ENCODE measurements at places on chromosomes 13 and 19.

DNA sequence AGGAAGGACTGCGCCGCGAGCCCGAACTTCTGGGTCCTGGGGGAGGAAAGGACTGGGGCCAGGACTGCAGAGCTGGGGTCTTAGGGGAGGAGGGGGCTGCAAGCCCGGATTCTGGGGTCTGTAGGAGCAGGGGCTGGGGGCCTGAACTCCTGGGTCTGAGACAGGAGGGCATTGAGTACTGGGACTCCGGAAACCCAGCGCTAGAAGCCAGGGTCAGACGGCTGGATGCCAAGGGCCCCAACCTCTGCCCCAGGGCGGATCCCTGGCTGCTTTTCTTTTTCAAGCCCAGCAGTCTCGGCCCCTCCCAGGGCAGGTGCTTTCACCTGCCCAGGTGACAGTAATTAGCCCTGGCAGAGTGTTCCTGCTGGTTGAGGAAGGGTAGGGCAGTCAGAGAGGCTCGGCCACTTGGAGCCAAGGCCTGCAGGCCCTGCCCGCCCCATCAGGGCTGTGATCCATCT is 2.3 kb downstream of the MYH14 start:
- DNase-seq, result no peak
- H3K27ac ChIP-seq, result peak overlapping the region; percentile 91
- peaks cover 72% of the 10 kb centered on the region for H3K27me3 ChIP-seq
- peaks cover 5% of the 10 kb centered on the region for H3K4me1 ChIP-seq

DNA sequence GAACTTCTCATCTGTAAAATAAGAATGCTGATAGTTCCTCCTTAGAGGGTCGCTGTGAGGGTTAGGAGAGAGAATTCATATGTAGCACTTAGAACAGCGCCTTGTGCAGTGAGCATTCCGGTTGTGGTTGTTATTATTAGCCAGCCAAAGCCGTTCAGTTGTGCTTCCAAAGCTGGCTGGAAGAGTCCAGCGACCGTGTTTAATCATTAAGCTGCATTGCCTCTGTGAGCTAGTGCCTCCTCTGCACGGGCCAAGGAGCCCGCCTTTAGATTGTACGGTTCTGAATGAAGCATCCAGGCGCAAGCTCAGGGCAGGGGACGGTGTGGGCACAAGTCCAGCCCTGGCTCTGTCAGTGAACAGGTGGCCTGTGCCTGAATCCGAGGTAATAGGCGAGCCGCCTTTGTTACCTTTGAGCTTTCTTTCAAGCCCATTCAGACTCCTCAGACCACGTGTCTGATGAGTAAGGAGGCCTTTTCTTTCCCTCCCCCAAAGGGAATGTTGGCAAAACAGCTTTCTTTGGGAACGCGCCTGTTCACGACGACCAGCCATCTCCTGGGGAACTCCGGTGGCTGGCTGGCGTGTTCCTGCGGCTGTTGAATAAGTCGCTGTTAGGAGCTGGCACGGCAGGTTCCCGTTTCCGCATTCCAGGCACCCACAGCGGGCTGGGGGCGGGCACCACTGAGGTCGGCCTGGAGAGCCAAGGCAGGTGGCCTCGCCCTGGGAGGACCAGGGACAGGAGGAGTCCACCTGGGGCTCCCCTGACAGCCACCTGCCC is 25.1 kb downstream of the SIPA1L3 start:
- peaks cover 19% of the 10 kb centered on the region for H3K4me1 ChIP-seq
- no peaks in the 10 kb centered on the region for H3K36me3 ChIP-seq
- H3K27ac ChIP-seq, result peak overlapping the region; percentile 73

DNA sequence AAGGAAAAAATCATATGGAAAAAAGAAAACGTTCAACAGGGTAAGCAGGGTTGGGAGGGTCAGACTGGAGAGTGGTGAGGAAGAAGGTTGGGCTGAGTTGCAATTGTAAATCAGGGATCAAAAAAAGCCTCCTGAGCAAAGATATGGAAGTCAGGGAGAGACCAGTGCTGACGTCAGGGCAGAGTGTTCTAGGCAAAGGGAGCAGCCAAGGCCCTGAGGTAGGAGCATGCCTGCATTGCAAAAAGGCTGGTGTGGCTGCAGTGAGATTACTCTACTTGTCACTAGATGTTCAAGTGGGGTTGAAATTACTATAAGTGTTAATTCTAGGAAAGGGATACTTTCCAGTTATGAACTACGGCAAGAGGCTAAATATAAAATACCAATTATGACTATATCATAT is 562.0 kb downstream of the MYO16 start:
- no peaks in the 10 kb centered on the region for H3K27me3 ChIP-seq
- no peak for DNase-seq
- H3K27ac ChIP-seq, result no peak overlapping the region
- no peaks in the 10 kb centered on the region for H3K4me1 ChIP-seq
- no peaks in the 10 kb centered on the region for H3K36me3 ChIP-seq

DNA sequence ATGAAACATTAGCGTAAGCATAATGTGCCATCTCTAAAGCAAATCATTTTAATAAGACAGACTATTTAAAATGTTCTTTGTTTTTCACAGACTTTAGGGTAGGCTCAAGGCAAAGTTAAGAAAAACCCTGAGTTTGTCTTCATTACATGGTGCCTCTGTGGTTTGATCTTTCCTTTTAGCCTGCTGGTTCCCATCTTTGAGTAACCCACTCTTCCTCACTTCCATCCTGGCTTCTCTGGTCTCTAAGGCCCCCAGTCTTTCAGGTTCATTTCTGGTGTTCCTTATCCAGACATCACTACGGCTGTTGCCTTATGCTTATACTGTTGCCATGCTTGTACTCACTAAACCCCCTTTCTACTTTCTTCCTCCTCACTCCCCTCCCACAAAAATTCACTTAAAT is 38.4 kb downstream of the DACH1 start:
- H3K36me3 ChIP-seq, result no peaks in the 10 kb centered on the region
- DNase-seq, result no peak
- H3K27me3 ChIP-seq, result no peaks in the 10 kb centered on the region
- H3K4me3 ChIP-seq, result no peak overlapping the region
- no peaks in the 10 kb centered on the region for H3K4me1 ChIP-seq

DNA sequence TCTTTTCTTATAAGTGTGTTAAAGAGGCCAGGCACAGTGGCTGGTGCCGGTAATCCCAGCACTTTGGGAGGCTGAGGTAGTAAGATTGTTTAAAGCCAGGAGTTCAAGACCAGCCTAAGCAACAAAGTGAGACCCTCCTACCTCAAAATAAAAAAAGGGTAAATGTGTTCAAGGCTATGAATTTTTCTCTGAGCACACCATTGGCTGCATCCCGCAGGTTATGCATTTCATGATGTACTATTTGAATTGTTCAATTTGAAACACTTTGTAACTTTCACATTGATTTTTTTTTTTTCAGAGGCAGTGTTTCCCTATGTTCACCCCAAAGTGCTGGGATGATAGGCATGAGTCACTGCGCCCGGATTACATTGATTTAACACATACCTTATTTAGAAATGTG is 138.1 kb downstream of the PTPRS start:
- no peak overlapping the region for H3K4me3 ChIP-seq
- H3K36me3 ChIP-seq, result no peaks in the 10 kb centered on the region
- H3K4me1 ChIP-seq, result no peaks in the 10 kb centered on the region
- no peak for DNase-seq

GRCh38 chr19:33864311-33864850 is 67.7 kb downstream of the KCTD15 start:
- DNase-seq, result no peak
- no peak overlapping the region for H3K27ac ChIP-seq
- H3K27me3 ChIP-seq, result no peaks in the 10 kb centered on the region

- no peak for DNase-seq
- no peaks in the 10 kb centered on the region for H3K4me1 ChIP-seq
- H3K4me3 ChIP-seq, result no peak overlapping the region
- no peaks in the 10 kb centered on the region for H3K27me3 ChIP-seq
- H3K27ac ChIP-seq, result no peak overlapping the region
Observed at GRCh38 chr13:107005577-107005976, 437.6 kb upstream of the ARGLU1 start.

DNA sequence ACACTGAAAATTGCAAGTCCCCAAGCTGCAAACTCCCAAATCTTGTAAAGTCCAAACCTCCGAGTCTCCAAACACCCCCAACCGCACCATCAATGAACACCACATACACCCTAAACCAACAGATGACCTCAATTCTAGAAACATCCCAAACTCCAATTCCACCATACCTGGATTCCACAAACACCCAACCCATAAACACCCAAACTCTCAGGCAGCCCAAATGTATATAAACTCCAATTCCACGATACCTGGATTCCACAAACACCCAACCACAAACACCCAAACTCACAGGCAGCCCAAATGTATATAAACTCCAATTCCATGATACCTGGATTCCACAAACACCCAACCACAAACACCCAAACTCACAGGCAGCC is 470 bp downstream of the C3 start:
- no peaks in the 10 kb centered on the region for H3K36me3 ChIP-seq
- no peaks in the 10 kb centered on the region for H3K4me1 ChIP-seq
- H3K4me3 ChIP-seq, result no peak overlapping the region
- no peak for DNase-seq
- no peaks in the 10 kb centered on the region for H3K27me3 ChIP-seq

- no peak for DNase-seq
- no peak overlapping the region for H3K27ac ChIP-seq
- H3K4me3 ChIP-seq, result no peak overlapping the region
Observed at GRCh38 chr13:30078059-30078458, 227.6 kb upstream of the UBL3 start.

DNA sequence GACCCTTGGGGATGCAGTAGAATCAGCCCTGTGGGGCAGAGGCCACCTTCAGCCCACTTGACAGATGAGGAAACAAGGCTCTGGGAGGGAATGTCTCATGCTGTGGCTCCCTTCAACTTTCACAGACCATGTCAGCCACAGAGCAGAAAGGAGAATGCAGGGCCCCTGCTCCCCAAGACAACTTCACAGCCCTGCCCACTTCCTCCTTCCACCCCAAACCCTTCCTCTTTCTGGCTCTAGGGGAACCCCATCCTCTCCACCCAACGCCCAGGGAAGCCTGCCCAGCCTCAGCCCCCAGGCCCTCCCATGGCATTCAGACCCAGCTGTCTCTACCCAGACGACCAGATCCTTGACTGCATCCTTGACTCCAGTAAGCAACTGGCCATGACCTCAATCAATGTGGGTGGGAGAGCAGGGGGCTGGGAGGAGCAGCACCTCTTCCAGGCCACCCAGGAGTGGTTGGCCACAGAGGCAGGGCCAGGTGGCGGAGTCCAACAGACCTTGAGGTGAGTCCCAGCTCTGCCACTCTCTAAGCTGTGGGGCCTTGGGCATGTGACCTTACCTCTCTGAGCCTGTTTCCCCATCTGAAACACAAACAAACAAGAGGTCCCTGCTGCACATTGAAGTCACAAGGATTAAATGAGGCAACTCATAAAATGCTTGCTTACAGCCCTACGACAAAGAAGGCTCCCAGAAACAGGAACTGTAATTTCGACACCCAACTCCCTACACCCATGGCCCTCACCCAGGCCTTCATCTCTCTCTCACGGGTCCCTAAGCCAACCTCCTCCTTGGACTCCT is 15.8 kb downstream of the DEDD2 start:
- peaks cover 17% of the 10 kb centered on the region for H3K36me3 ChIP-seq
- H3K27me3 ChIP-seq, result no peaks in the 10 kb centered on the region
- no peak overlapping the region for H3K4me3 ChIP-seq
- no peak for DNase-seq
- peak overlapping the region; percentile 33 for H3K27ac ChIP-seq

DNA sequence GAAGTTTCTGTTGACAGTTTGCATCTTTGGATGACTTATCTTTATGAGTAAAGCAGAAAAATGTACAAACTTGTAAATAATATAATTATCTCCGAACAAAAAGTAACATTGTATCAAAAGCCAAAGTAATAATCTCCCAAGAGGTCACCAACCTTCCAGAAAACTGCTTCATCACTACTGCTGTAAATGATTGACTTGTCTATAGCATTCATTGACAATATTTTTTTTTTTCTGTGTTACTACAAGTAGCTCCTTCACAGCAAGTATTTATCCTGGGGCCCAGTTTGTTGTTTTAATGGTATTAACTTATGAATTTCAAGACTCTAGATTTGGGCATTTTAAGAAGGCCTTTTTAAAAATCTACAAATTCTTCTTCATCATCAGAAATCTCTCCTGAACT is 242.4 kb downstream of the KLF12 start:
- H3K27ac ChIP-seq, result no peak overlapping the region
- no peaks in the 10 kb centered on the region for H3K4me1 ChIP-seq
- no peaks in the 10 kb centered on the region for H3K27me3 ChIP-seq
- H3K4me3 ChIP-seq, result no peak overlapping the region

- no peak overlapping the region for H3K27ac ChIP-seq
- no peaks in the 10 kb centered on the region for H3K36me3 ChIP-seq
- DNase-seq, result no peak
- H3K27me3 ChIP-seq, result no peaks in the 10 kb centered on the region
- H3K4me1 ChIP-seq, result no peaks in the 10 kb centered on the region
Observed at GRCh38 chr13:112718318-112718717, 28.5 kb downstream of the ATP11A start.

DNA sequence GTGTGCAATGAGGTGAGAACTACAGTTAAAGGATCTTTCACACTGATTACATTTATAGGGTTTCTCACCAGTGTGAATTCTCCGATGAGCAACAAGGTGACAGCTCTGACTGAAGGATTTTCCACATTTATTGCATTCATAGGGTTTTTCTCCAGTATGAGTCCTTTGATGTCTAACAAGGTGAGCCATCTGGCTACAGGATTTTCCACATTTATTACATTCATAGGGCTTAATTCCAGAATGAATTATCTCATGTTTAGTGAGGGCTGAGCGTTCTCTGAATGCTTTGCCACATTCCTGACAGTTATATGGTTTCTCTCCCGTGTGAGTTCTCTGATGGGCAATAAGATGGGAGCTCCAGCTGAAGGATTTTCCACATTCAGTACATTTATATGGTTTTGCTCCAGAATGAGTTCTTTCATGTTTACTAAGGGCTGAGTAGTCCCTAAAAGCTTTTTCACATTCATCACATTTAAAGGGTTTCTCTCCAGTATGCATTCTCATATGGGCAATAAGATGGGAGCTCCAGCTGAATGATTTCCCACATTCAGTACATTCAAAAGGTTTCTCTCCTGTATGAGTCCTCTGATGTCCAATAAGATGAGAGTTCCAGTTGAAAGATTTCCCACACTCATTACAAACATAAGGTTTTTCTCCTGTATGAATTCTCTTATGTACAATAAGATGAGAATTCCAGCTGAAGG is 4.4 kb upstream of the C19orf18 start:
- H3K4me3 ChIP-seq, result no peak overlapping the region
- H3K27ac ChIP-seq, result no peak overlapping the region
- no peaks in the 10 kb centered on the region for H3K27me3 ChIP-seq
- DNase-seq, result no peak
- no peaks in the 10 kb centered on the region for H3K4me1 ChIP-seq

DNA sequence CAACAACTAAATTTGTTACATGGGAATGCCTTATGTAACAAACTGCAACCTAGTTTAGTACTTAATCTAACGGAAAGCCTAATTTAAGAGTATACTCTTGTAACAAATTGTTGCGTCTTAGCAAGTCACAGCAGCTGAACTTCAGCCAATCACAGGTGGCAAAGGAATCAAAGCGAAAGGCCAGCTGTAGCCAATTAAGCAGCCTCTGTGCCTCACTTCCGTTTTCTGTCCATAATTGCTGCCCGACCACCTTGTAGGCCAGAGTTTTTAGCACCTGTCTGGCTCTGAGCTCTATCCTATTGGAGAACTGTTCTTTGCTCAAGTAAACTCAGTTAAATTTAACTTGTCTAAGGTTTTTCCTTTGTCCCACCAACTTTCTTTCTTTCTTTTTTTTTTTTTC is 18.1 kb upstream of the HSPH1 start:
- H3K4me3 ChIP-seq, result no peak overlapping the region
- no peaks in the 10 kb centered on the region for H3K27me3 ChIP-seq
